Fibroblast of mammary gland (primary cell): ENCODE measurements at places on chromosomes 7 and 10.

GRCh38 chr7:84837405-84837804, 349.5 kb downstream of the SEMA3D start:
- peak; percentile 5 for DNase-seq

GRCh38 chr7:30445770-30446169, 32.8 kb downstream of the NOD1 start:
- DNase-seq = peak; percentile 70

- DNase-seq = no peak
Observed at GRCh38 chr7:134483296-134483695, 24.4 kb upstream of the AKR1B1 start.

DNA sequence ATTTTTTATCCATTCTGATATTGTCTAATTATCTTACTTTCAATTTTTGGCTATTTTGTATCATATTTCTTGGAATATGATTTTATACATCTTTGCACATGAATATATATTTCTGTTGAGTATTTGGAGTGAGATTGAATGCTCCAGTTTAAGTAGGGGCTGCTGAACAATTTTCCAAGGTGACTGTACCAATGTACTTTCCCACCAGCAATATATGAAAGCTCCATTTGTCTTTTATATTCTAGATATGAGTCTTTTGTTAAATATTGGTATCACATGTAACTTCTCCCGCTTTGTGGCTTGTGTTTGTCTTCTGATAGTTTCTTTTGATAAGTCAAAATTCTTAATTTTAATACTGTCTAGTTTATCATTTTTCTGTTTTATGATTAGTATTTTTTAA, 144.6 kb upstream of the MDFIC start:
- no peak for DNase-seq

- DNase-seq = no peak
Observed at GRCh38 chr7:77802557-77803405, 4.2 kb downstream of the PHTF2 start.

DNA sequence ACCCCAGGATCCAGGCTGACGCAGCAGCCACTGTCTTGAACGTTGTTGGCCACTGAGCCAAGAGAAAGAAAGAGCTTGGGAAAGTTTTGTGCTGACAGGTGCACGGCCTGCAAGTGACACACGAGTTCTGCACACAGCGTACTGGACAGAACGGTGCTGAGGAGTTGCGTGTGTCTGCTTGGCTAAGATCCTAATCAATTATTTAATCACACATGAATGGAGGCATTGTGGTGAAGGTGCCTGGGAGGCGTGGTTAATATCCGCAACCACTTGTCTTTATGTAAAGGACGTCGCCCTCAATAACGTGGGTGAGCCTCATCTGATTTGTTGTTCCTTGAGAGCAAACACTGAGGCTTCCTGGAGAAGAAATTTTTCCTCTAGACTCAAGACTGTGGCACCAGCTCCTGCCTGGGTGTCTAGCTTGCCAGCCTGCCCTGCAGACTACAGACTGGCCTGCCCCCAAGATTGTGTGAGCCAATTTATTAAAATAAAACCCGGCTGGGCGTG, 16.6 kb upstream of the GNA12 start:
- no peak for DNase-seq

DNA sequence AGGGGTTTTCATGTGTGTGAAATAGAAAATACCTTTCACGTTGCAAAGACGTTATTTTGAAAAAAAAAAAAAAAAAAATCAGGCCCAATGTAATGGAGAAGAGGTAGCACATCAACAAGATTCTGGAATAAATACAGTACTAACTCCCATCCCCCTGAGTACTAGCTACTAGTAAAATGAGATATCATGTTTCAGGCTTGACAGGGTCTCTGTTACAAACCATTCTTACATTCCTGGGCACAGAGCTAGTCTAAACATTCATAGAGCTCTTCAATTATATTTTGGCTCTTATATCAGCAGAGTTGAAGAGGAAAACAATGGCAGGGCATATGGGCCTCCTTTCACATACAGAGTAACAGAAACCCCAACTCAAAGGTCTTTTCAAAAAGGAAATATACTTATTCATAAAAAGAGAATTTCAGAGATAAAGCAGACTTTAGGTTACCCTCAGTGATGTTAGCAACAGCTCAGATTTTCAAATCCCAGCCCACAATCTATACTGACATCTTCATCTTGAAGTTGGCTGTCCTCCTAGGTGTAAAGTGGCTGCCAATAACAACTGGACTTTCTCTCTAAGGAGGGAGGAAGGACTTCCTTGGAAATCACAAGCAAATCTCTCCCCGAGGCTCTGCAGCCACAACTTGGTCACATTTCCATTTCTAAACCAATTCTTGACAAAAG, 18.6 kb downstream of the C7orf33 start:
- DNase-seq = no peak
